ENCODE measurements at places on chromosomes 6 and 20.

DNA sequence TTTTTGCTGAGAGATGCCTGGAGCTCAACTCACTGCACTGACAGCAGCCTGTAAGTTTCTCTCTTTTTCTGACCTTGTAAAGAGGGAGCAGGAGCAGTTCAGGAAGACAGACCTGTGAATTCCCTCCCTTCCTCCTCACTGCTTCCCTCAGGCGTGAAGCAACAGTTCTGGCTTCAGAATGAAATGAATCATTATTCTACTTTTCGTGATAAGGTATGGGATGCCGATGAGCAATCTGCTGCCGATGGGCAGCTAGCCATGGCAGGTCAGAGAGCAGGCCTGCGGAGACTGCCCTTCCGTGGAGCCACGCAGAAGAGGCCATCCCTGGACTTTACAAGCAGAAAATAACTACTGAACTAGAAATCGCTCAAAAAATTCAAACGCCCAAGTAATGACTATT lies 426.5 kb upstream of the RNF217 start:
- DNase-seq: no peak

DNA sequence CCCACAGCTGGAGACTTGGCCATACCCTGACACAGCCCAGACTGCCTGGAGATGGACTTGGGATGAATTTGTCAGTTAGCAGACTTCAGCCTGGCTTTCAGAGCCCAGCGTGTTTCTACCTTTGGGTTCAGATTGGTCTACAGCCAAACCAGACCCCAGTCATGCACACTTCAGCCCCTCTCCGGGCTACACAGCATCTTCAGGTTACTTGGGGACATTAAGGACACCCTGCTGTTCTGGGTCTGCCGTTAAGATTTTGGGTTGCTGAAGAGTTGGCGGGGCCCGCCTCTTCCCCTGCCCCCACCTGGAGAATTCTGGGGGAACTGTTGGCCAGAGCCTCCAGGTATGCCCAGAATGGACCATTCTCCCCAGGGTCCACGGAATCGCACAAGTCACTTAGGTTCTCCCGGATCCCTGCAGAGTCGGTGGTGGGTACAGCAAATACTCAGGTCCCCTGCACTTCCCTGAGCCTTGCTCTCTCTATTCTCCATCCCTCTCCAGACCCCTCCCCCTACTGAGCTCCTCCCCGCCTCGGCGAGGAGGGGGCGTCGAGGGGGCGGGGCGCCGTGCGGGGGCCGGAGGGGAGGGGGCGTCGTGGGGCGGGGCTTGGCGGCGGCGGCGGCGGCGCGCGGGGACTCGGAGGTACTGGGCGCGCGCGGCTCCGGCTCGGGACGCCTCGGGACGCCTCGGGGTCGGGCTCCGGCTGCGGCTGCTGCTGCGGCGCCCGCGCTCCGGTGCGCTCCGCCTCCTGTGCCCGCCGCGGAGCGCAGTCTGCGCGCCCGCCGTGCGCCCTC lies at the start of gene PTK7:
Gene PTK7 (plus strand): TSS at position 645 of the 794 bp plus-strand sequence. CDS start 175 bp downstream, outside the sequence.
- DNase-seq: peak; percentile 89

- DNase-seq: no peak
Observed at GRCh38 chr6:3894590-3895311, 45.6 kb downstream of the FAM50B start.

GRCh38 chr6:34472425-34472824 lies 6.5 kb downstream of the PACSIN1 start:
- no peak for DNase-seq

DNA sequence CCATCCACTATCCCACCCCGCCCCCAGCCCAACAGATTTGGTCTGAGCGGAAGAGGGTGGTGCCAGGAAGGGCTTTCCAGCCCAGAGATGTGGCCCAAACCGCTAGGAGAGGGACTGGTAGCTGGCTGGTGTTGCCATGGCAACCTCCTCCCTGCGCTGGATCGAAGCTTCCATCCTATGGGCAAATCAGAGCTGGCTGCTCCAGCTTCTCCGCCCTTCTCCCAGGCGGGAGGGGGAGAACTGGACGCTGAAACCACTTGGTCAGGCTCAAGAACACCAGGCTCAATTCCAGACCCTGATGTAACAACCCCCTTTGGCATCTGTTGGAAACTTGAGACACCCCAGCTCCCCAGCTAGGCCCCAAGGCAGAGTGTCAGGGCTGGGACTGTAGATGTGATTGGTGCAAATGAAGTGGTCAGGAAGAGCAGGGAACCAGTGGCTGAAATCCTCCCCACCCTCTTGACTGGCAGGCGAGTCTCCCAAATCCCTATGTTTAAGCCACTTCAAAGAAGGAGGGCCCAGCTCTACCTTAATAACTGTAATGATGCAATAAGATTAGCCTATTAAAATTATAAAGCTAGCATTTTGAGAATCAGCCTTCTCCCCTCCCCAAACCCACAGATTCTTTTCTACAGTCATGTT lies 4.2 kb downstream of the RIMS4 start:
- no peak for DNase-seq

DNA sequence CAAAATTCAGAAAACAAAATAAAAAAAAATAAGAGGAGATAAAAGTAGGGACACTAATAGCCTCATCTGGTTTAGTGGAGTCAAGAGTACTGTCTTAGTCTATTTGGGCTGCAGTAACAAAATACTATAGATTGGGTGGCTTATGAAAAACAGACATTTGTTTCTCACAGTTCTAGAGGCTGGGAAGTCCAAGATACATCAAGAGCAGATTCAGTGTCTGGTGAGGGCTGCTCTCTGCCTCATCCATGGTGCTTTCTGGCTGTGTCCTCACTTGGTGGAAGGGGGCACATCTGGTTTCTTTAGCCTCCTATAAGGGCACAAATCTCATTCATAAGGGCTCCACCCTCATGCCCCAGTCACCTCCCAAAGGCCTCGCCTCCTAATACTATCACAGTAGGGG lies 26.0 kb downstream of the NRSN1 start:
- no peak for DNase-seq

DNA sequence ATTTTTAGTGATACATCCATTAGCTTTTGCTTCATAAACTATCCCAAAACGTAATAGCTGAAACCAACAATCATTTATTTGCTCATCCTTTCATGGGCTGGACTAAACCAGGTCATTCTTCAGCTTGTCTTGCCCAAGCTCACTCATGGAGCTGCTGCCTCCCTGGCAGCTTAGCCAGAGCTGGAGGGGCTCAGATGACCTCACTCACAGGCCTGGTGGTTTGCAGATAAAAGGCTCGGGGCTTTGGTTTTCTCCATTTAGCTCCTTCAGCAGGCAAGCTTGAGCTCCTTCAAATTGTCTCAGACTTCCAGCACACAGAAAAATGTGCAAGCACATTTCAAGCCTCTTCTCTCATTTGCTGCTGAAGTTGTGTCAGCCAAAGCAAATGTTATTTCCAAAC lies 139.1 kb downstream of the BTBD3 start:
- no peak for DNase-seq
